Cortex of kidney (tissue), 1 donor: ENCODE measurements at places on chromosomes 3 and 15.

GRCh38 chr15:101654171-101654570, 2.0 kb upstream of the TM2D3 start:
- no peak for DNase-seq

DNA sequence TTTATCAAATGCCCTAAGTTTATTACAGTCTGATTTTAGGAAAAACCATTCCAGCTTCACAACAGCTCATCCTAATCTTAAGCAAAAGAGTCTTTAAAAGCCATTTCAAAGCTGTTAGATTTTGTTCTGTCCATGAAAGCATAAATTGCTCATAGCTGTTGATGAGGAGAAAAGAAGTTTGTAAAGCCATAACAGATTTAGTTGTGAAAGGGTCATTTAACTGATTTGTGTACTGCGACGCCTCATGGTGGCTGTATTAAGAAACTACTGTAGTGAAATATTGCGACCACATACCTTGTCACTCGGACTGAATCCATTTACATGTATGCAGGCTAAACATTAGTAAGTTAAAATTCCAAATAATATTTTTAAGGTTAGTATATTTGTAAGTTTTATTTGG, 20.9 kb downstream of the BBX start:
- DNase-seq, result no peak

DNA sequence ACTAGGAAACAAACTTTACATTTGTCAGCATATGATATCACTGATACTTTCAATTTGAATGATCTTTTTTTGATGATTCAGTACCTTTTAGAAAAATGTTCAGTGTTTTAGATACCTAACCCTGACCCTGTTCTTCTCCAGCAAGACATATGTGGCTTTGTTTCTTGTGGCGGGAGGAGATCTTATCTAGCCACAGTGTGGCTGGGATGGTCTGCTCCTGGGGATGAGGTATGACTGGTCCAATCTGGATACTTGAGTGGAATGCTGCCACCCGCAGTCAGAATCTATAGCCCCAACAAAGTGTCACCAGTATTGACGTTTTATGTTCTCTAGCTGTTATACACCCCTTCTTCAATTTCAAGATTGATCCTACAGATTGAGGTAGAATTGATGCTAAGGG, 439.0 kb upstream of the GOLIM4 start:
- no peak for DNase-seq

DNA sequence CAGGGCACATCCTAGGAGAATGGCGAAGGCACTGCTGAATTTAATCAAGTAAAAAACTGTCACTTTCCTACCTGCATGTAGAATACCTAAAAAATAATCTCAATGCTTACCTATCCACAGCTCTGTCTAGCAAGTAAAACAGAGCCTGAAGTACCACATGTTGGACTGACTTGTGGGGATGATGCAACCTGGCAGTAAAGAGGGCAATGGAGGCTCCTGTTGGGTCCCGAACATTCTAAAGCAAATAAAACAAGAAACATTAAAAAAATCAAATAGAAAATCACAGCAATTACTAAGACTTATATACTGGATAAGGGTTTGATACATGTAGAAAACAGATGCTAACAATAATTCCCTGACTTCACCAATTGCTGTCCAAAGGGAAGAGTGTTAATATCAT, 56.1 kb downstream of the PTPN9 start:
- DNase-seq, result no peak

DNA sequence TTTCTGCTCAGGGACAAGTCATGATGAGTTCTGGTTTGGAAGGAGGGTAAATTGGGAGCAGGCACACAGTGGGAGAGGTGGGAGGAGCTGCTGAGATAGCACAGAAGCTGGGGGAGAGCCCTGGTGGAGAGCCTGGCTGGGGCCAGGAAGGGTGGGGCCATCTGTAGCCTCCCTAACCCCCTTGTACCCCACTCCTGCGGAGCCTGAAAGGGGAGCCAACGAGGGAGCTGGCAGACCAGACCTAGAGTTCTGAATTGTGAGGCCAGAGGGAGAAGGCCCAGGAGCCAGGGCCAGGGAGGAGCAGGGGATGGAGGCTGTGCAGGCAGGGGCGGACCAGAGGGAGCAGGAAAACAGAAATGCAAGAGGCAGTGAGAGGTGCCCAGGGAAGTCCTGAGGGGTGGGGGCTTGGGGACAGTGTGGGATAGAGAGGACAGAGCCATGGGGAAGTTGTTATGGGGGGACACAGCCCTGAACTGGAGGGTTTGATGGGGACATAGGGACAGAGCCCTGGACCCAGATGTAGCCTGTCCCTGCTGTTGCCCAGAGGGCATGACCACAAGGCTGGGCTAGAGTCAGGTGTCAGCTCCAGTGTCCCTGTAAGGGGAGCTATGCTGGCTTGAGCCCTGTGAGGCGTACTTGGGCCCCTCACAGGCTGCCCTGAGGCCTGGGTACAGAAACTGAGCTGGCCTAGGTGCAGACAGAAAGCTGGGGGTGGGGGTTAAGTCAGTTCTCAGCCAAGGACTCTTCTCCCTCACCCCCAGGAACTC, 1.2 kb downstream of the TMIE start:
- no peak for DNase-seq

GRCh38 chr3:140004271-140004670, 69.3 kb downstream of the CLSTN2 start:
- no peak for DNase-seq

DNA sequence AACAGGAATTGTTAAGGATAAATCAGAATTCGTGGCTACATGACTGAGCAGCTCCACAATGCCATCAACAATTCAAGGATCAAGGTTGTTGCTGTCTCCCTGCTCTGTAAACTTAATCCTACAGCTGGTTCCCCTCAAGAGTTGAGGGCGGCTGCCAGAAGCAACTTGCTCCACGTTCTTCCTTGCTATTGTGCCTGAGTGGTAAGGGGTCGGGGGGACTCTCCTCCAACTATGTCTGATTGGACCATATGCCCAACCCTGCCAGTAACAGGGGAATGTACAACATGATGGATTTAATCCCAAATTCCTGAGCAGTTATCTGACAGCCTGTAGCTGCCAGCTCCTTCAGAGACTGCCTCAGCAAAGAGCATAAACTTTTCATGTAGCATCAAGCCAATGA, 37.9 kb upstream of the MECOM start:
- DNase-seq, result no peak

DNA sequence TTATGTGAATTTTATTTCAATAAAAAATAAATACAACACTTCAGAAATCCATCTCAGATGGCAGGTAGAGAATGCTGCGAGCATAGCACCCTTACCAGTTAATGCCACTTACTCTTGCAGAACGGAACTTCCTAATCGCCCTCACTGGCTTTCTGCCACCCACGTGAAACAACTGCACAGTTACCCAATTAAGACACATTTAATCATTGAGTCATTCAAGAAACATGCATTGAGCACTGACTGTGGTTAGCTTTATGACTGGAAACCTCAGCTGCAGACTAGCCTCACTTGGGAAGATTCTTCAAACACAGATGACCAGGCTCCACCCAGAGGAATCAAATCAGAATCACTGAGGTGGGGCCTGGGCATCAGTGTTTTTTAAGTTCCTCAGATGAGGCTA, 5.6 kb upstream of the MFGE8 start:
- no peak for DNase-seq

- no peak for DNase-seq
Measured at GRCh38 chr3:129934234-129935123, 40.0 kb upstream of the TRH start.

DNA sequence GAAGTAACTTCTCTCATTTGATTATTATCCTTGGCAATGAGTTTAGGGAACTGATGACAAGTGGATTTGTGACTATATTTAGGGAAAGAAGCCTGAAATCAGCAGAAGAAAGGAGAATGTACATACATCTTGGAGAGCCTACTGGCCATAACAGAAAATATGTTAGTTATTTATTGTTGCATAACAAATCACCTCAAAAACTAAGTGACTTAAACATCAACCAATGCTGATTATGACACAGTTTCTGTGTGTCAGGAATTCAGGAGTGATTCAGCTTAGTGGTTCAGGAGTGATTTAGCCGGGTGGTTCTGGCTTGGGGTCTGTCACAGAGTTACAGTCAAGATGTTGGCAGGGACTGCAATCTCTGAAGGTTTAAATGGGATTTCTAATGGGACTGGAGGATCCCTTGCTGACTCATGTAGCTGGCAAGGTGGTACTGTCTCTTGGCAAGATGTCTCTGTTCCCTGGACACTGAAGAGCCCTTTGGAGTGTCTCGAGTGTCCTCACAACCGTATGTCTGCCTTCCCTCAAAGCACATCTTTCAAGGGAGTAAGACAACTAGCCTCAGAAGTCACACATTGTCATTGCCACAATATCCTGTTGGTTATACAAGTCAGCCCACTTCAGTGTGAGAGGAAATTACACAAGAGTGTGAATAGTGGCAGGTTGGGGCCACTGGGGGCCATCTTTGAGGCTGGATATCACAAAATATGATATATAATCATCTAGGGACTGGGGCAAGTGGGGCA, 248.9 kb downstream of the SV2B start:
- DNase-seq, result no peak

GRCh38 chr3:157182879-157183278, 22.9 kb upstream of the CCNL1 start:
- DNase-seq, result no peak

DNA sequence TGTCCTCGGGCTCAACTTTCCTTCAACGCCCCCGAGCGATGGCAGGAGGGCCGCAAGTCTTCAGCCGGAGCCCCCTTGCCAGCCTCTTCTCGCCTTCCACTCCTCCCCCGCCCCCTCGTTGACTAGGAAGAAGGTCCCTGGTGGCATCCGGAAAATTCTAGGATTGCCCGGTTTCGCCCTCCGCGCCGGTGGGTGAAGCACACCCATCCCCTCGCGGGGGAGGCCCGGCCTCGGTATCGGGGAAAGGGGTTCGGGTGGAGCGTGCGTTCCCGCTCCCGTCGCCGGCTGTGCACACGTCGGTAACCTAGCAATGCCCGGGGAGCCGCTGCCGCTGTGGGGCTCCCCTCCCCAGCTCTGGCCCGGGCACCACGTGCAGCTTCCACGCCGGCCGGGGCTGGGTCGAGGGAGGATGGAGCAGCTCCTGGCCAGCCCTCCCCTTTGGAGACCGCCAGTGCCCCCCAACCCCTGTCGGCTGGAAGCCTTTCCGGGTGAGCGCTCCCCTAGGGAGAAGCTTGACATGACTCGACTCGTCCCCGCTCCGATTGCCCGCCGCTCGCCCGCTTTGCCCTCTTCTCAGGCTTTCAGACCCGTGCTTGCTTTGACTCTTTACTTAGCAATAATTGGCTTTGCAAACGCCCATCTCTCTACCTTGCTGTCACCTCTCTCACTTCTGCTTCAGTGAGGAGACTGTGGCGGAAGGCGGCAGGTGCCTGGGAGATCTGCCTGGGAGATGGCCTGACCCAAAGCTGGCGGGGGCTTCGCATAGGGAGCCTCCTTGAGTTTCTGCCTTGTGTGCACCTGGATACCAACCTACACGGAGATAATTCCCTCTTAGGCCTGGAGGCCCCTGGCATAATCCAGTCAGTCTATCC, 1.3 kb downstream of the CACNA1D start:
- no peak for DNase-seq

- no peak for DNase-seq
Measured at GRCh38 chr3:76410762-76411281, 625.5 kb upstream of the ZNF717 start.

- no peak for DNase-seq
Measured at GRCh38 chr3:50210510-50211367, 5.7 kb downstream of the SLC38A3 start.

DNA sequence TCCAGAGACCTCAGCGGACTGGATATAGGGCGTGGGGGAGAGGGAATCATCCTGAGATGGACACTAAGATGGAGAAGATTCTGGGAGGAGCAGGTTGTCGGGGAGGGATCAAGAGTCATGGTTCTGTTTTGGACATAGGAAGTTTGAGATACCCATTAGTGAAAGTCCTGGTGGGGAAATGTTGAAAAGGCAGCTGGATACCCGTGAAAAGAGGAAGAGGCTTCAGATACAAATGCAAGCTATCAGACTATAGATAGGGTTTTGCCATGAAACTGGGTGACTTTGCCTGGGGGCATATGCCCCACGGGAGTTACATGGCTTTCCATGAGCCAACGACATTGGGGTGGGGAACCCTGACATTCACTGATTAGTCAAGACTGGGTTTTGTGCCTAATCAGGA, 1.1 kb upstream of the GPR62 start:
- no peak for DNase-seq
